ENCODE measurements at places on chromosomes 6 and 20. TPM values are rescaled to one million over a fixed set of nuclear protein-coding genes. Genes with fewer than 3 reads are reported as not detected.
A peak's percentile ranks its signal among the peaks of the same experiment; 100 is the strongest.

B3GAT2 gene
- polyA plus RNA-seq = 0.13 TPM

ARFGEF3 gene
- polyA plus RNA-seq = not detected

EYS gene
- not detected for polyA plus RNA-seq

COL20A1 gene
- polyA plus RNA-seq = not detected

DNA sequence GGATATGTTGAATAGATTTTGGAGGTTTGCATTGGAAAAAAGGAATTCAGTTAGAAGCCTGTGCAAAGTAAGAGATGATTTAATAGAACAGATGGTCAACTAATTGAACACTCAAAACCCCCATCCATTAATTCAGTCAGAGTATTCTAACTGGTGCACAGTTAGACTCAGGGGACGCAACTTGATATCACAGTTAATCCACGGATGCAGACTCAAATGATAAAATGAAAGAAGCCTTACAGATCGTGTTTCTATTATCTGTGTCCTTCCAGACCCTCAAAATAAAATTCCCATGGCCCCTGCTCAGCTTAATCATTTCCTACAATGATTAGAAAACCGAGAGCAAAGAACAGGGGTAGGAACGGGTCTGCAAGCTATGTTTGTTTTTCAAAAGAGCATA is 45.4 kb upstream of the DTNBP1 start:
- no peak overlapping the region for H3K4me3 ChIP-seq
- no peaks in the 10 kb centered on the region for H3K4me1 ChIP-seq
- H3K36me3 ChIP-seq = peaks cover 6% of the 10 kb centered on the region
- H3K27ac ChIP-seq = no peak overlapping the region

DNA sequence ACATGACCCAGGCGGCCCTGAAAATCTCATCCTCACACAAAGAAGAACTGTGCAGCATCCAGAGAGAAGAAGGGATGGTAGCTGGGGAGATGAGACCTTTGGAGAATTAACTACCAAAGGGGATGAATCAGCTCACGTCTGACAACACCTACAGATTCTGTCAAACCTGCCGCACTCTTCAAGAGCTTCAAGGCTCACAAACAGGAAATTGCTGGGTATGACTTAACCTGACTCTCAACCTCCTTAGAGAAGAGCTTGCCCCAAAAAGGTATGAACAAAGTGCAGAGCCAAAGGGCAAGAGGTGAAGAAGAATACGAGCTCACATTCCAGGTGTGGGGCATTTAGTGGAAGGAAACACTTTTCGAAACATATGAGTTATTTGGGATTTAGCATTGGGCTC is 139.8 kb downstream of the BACH2 start:
- H3K4me3 ChIP-seq = no peak overlapping the region
- no peaks in the 10 kb centered on the region for H3K27me3 ChIP-seq
- no peak for DNase-seq
- peak overlapping the region; percentile 36 for H3K27ac ChIP-seq
- H3K4me1 ChIP-seq = peaks cover 9% of the 10 kb centered on the region

DNA sequence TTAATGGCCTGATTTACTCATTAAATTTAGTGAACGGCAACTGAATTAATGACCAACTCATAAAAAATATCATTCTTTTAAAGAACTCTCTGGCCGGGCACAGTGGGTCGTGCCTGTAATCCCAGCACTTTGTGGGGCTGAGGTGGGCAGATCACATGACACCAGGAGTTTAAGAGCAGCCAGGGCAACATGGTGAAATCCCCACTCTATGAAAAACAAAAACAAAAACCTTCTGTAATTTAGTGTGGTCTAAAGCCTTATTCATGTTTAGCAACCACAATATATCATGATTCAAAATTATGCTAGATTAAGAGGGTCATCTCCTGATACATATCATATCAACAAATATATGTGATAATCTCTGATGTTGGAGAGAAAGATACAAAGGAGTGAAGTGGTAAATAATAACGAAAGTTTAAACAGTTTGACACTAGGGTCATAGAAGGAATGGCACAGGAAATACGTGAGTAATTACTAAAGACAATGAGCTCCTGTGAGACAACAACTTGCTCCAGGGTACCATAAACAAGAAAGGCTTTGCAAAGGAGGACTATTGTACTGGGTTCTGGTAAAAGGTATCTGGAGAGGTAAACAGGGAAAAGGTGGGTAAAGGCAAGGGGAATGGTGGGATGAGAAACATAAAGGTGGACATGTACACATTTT is 5.7 kb downstream of the ELOVL4 start:
- H3K27me3 ChIP-seq = peaks cover 13% of the 10 kb centered on the region
- H3K4me1 ChIP-seq = peaks cover 5% of the 10 kb centered on the region
- H3K27ac ChIP-seq = no peak overlapping the region
- no peak for DNase-seq

DNA sequence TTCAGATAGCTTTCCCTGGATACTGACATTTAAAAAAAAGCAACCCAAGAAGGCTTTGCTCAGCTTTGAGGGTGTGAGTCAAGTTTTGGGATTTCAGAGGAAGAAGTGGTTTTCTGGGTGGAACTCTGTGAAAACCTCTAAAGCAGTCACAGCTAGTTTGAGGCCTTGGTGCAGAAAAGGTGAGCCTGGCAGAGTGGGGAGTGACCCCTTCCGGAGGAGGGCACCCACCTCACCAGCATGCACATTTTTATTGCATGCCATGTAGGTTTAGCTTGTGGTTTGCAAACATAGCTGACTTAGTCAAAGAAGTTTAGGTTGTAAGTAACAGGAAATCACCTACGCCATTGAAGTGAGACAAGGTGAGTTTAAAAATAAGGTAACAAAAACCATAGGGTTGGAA is 146.8 kb upstream of the PMEPA1 start:
- H3K36me3 ChIP-seq = no peaks in the 10 kb centered on the region
- H3K4me3 ChIP-seq = no peak overlapping the region
- H3K27ac ChIP-seq = no peak overlapping the region
- DNase-seq = peak; percentile 39
- H3K27me3 ChIP-seq = peaks cover 1% of the 10 kb centered on the region

DNA sequence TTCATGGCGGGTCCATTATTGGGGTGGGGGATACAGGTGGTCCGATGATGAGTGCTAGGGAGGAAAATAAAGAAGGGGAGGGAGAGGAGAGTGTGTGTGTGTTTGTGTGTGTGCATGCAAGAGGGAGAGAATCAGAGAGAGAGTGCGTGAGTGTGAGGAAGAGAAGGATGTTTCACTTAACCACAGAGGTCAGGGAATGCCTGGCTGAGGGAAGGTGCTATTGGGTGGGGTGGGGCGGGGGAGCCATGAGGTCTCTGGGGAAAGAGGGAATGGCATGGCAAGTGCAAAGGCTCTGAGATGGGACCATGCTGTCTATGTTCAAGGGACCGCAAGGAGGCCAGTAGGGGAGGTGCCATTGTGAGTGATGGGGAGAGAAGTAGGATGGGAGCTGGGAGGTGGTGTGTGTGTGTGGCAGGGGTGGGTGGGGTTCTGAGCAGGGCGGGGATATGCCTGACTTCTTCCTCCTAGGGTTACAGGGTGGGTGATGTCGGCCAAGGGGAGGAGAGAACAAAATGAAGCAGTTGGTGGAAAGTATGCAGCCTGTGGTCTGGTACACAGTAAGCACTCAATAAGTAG is 23.0 kb downstream of the CEBPB start:
- no peaks in the 10 kb centered on the region for H3K36me3 ChIP-seq
- H3K4me1 ChIP-seq = peaks cover 2% of the 10 kb centered on the region
- no peak overlapping the region for H3K4me3 ChIP-seq
- no peak for DNase-seq
- H3K27me3 ChIP-seq = peaks cover 8% of the 10 kb centered on the region

All from immature natural killer cell (primary cell).